Midbrain (tissue), 1 donor: ENCODE measurements at places on chromosomes 7 and 10.

- DNase-seq, result no peak
Measured at GRCh38 chr10:12406764-12407400, 57.5 kb downstream of the CAMK1D start.

DNA sequence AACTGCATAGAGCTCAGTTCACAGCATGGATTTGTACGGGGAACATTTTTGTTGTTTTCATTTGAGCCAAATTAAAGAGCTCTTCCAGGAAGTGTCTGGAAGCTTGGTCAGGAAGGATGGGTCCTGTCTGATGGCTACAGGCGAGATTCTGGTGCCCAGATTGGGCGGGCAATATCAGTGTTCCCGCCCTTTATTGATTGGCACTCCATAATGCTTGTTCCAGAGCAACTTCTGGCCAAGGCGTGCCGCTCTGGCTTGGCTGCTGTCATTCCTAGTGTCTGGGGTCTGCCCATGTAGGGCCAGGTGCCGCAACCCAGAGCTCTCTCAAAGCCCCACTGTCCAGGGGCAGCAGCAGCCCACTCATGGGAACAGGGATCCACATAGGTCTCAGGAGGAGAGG lies 45.9 kb downstream of the RAMP3 start:
- DNase-seq, result no peak

DNA sequence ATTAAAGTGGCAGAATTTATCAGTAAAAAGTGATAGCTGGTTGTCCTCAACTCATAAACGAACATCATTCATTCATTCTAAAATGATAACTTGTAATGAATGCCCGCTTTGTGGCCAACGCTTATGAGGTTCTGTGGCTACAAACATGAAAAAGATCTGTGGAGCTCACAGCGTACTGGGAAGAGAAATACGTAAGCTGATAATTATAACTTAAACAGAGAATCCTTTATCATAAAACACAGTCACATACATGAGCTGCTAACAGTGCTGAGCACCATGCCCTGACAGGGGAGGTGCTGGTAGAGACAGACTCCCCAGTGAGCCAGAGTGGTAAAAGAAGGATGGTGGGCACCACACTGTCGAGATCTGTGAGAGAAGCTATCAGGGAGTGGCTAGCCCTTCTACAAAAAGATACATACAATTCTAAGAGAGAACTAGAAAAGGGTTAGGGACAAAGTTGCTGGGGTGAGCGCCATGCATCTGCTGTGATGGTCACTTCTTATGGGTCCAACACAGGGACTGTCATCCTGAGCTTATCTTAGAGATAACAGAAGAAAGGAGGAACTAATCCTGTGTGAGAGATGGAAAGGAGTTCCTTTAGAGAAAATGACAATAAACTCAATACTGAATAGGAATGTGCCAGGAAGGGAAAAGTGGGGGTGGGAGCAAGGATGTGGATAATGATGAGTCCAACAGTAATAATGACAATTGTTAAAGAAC lies 106.7 kb downstream of the USP6NL start:
- DNase-seq, result no peak

- DNase-seq, result no peak
Measured at GRCh38 chr7:64515330-64515729, 47.5 kb downstream of the ZNF680 start.

DNA sequence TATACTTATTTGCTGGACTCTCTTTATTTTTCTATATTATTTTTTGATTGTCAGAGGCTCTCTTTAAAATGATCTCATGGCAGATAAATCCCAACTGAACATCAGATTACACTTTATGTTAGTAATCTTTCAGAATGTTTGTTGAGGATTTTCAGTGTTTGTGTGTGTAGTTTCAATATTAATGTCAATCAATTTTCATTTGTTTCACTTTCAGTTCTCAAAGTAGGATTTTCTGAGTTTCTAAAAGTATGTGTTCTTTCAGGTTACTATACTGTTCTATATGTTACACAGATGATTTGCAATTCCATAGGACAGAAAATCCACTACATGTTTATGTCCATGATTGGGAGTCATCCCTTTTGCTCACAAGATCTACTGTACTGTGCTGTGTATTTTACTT lies 311.9 kb upstream of the POT1 start:
- DNase-seq, result no peak

DNA sequence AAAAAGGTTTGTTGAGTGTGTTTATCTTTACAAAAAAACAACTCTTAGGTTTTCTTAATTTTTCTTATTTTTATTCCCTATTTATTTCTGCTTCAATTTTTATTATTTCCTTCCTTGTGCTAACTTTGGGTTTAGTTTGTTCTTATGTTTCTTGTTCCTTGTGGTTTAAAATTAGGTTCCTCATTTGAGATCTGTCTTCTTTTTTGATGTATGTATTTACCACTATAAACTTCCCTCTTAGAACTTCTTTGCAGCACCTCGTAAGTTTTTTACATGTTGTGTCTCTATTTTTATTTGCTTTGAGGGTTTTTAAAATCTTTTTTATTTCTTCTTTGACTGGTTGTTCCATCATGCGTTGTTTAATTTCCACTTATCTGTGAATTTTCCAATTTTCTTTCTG lies 1217.1 kb upstream of the CELF2 start:
- no peak for DNase-seq

DNA sequence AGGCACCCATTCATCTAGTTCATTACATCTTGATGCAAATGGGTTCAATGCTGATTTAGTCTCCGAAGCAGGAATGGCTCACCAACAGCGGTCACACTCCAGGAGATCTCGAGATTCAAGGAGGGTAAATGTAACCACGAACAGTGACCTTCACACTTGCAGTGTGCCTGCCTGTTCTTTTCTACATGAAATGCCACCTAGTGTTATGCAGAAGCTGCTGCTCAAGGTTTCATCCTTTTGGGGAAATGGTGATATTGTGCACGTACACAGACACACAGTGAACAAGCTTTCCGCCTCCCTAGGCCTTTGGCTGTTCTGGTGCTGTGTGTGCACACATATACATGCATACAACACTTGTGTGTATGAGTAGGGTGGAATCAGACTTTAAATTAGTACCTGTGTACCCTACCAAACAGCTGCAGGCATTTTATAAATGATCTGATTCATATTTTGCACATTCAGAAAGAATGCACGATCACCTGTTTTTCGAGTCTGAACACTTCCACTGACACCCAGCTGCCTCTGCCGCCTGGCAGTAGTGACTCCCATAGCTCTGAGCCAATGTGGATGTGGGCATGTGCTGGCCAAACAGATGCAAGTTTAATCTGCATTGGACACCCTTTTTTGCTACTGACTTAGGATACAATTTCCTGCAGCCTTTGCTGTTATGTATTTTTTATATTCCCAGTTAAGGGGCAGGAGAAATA lies 100.5 kb downstream of the TACC2 start:
- no peak for DNase-seq
